ENCODE measurements at places on chromosomes 16 and 17.
A peak's percentile ranks its signal among the peaks of the same experiment; 100 is the strongest.

DNA sequence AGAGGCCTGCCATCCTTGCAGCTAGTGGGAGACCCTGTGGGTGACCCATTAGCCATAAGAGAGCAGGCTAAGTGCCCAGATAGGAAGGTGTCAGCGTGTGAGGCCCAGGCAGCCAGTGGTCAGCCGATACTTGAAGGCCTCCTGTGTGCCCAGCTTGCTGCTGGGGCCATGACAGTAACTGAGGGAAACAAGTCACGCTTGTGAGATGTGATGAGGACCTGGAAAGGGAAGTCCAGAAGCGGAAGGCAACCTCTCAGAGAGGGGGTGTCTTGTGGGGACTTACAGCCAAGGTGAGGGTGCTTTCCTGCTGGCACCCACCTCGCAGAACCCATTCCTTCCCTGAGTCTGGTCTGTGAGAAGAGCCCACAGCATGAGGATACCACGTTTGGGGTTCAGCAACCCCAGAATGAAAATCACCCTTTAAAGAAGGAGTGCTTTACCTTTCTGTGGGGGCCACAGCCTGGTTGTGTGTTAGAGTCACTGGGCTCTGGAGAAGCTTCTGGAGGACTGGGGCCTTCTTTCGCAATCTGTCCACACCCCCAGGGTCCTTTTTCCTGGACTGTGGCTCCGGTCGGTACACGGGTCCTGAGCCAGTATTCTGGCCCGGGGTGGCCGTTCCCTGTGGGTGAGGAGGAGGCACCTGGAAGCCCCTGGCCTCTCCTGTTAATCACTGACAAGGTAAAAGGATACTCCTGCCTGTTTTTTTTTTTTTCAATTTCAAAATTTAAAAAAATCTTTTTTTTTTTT is 53.9 kb downstream of the PLCG2 start:
- no peak for DNase-seq

- DNase-seq: peak; percentile 61
These were observed 8.3 kb upstream of the ZNF750 start for GRCh38 chr17:82848022-82848592.

GRCh38 chr16:12330946-12331345 is 354.4 kb downstream of the SNX29 start:
- DNase-seq: no peak

GRCh38 chr16:7443142-7443541 is 110.5 kb downstream of the RBFOX1 start:
- DNase-seq: no peak

GRCh38 chr16:82137822-82138167 is 32.2 kb downstream of the MPHOSPH6 start:
- DNase-seq: no peak

GRCh38 chr17:66135219-66135618 is 56.7 kb downstream of the CEP112 start:
- no peak for DNase-seq

DNA sequence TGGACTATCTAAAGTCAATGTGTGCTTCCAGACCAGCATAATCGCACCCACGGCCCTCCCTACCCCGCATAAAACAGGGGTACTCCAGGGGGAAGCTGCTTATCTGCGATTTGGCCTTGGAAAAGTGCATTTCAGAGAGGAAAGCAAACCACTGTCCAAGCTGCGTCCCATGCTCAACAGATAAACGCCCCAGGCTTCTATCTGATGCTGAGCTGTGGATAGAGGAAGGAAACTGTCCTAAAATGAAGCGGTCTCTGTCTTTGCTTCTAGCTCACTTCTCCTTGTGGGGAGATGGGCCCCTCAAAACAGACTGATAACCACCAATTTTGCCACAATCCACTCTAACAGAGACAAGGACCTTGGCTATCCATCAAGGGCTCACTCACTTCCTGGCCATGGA is 160.5 kb upstream of the TNRC6C start:
- no peak for DNase-seq

- DNase-seq: no peak
These were observed 674 bp downstream of the ZNF688 start for GRCh38 chr16:30570636-30571444.

DNA sequence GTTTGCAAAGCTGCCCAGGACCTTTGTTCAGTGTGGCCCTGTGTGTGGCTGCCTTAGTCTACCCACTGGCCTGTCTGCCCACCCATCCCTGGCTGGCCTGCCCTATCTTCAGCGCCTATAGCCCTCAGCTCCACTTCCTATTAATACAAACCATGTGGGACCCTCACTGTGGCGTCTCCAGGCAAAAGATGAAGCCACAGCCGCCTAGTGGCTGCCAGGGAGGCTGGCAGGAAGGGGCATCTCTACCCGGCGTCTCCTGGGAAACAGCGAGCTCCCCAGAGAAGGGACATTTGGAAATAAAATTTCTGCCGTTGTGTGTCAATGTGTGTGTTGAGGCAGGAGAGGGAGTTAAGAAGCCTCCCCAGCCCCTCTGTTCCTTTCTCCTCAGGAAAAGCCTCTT is 31.5 kb downstream of the NEUROD2 start:
- DNase-seq: peak; percentile 21

DNA sequence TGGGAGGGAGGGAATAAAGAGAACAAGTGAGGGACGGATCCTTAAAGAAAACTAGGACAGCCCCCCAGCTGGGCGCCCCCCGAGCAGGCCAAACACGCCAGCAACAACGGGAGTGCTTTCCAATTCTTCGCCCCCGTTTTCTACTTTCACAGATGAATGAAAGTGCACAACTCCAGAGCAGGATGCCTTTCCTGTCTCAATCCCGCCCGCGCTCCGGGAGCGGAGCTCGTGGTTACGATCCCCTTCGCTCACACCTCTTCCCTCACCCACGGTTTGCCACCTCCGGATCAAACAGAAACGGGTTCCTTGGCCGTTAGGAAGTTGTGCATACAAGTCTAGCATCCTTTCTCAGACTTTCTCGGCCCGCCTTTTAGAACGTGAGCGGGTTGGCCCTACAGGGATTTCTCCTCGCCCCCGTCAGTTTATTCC is 680 bp downstream of the SKA2 start:
- DNase-seq: peak; percentile 60

DNA sequence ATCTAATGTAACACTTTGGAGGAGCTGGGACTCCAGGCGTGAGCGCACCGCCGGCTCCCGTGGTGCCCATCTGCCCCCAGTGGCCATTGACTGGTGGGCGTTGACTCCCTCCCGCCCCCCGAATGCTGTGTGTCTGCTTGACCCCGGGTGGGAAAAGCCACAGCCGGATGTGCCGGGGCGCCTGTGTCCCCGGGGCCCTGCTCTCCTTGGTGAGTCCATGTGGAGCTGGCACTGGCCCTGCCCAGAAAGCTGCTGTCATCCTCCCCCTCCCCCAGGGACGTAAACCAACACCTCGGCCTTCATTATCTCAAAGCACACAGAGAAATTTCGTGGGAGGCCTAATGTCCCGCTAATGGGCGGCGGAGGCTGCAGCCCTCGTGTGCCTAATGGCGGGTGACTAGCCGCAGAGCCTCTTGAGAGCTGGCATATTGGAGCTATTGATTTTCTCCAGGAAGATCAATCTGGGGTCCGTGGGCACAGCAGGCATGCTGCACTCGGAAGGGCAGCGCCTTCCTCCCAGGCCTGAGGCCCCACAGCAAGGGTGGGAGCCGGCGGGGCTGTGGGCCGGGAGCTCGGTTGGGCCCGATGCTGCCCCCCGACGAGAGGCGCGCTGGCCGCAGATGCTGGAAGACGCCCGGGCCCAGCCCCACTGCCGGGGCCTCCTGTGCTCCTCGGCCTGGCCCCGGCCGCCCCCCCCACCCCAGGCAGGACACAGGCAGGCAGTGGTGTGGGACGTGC is 4.0 kb upstream of the PERCC1 start:
- no peak for DNase-seq

DNA sequence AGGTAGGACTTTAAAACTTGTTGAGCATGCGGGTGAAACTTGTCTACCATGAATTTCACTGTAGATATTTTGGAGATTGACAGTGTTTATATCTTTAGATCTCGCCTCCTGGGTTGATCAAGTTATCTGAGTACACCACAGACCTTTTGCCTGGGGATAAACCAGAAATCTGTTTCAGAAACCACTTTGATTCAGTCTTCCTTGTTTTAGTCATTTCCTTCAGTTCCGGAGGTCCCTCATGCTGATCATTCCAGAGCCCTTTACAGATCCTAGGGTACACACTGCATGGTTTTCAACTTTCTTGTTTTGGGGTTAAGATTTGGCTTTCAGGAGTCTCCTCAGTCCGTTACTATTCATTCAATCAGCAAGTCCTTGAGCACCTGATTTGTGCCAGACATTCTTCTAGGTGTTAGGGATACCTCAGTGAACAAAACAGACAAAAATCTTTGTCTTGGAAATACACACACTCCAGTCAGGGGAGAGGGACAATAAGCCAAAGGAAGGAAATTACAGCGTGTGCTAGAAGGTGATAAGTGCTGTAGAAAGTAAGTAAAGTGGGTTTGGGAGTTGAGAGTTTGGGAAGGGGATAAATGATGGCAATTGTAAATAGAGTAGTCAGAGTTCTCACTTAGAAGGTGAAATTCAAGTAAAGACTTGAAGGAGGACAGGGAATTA is 12.2 kb downstream of the NOD2 start:
- DNase-seq: no peak

GRCh38 chr16:86542756-86543750 is 12.0 kb downstream of the MTHFSD start:
- no peak for DNase-seq

- no peak for DNase-seq
These were observed 37.0 kb downstream of the HLF start for GRCh38 chr17:55301521-55302406.

DNA sequence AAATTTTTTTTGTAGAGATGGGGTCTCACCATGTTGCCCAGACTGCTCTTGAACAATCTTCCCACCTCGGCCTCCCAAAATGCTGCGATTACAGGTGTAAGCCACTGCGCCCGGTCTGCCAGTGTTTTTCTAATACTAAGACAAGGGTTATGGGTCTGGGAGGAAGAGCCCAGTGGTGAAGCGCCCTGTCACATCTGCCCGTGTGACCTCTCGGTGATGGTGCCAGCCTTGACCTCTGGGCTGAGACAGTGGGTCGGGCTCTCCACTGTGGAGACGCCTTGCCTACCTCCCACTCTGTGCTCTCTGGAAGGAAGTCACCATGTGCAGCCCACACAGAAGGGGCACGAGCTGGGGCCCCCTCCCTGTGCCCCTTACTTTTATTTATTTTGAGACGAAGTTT is 5.1 kb upstream of the BAIAP2 start:
- no peak for DNase-seq

GRCh38 chr17:61395983-61396585 is 3.6 kb upstream of the TBX2 start:
- no peak for DNase-seq

DNA sequence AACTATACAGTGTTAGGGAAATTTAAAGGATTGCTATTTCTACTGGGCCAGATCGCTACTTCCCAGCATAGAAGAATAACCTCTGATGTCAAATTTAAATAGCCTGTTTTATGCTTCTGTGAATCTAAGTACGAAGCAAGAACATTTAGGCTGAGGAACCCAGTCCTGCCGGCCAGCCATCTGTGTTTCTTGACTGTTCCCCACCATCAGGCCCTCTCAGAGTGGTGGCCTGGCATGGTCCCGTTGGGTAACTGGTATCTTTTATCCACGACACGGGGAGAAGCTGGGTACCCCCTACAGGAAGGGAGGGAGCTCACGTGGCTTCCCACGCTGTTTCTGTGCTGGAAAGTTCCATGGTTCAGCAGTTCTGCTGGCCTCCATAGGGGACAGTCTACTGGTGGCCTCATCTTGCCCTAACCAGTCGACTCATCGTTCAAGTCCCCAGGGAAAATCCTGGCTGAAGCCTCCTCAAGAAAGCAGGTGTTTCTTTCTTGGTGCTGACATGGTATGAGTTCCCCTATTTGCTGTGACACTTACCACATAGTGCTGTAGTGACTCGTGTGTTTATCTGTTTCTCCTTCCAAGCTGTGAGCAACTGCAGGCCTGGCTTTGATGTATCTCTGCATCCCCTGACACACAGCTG is 201.7 kb upstream of the NLRP1 start:
- peak; percentile 58 for DNase-seq

DNA sequence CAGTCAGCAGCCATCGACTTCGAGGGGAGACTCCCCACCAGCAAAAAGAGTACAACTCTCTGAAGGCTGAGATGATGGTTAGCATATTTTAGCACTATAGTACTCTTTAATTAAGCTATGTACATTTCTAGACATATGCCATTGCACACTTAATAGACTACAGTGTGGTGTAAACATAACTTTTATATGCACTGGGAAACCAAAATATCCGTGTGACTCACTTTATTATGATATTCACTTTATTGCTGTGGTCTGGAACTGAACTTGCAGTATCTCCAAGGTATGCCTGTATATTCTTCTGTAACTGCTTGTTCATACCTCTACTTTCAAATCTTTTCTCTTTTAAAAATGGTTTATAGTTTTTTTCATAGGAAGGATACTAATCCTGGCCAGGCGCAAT is 11.0 kb upstream of the NXPH3 start:
- DNase-seq: no peak

DNA sequence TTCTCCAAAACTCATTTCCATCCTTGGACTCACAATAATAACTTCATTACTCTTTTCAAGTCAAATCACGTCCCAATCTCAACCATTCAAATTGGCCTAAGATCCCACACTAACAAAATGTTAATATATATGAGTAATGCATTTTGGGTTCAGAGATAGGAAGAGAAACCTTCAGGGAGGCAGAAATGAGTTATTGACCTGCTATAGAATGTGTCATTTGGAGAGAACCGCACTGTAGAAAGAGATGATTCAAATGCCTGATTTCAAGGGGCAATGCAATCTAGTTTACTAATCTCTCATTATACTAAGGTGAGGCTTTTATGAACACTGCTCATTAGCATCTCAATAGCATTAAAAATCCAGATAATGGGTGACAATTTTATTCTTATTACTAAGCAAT is 1595.0 kb upstream of the GOT2 start:
- DNase-seq: no peak

DNA sequence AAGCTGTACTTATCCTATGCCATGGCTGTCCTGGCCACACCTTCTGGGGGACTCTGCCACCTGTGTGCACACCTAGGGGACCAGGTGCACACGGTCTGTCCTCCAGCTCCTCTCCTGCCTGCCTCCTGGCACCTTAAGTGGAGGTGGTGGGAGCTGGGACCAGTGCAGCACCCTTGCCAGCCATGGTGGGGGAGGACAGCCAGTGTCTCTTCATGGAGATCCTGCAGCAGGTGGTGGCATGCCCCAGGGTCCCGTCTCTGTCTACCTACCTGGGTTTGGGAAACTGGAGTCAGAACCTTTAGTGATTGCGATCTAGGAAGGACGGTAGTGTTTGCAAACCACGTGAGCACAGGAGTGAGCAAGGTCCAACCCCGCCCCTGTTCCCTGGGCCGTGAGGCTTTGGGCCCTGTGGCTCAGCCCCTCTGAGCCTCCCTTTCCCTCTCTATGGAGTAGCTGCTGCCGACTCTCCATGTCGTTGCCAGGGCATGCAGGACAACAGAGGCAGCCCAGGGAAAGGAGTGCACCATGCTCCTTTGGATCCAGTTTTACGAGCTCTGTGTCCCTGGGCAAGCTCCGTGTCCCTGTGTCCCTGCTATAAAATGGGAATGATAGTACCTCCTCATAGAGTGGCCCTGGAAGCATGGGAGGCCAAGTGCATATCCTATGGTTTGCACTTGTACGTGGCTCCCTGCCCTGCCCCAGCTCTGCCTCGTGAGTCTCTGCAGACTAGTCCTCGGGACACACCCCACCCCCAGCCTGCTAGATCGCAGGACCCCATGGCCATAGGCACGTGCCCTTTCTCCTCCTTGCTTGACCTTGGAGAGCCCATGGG is 7.1 kb downstream of the ADGRG1 start:
- DNase-seq: no peak

- no peak for DNase-seq
These were observed 88.0 kb upstream of the MPHOSPH6 start for GRCh38 chr16:82257990-82258389.
